ENCODE measurements at places on chromosomes 7 and 10.

DNA sequence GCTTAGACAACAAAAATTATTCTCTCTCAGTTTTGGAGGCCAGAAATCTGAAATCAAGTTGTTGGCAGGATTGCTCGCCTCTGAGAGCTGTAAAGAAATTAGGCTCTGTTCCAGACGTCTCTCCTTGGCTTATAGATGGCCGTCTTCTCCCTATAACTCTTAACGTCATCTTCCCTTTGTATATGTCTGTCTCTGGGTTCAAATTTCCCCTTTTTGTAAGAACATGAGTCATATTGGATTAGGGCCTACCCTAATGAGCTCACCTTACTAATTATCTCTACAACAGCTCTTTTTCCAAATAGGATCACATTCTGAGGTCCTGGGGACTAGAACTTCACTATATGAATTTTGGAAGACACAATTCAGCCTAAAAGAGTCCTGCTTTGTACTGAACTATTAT is 22.4 kb downstream of the GALNTL5 start:
- no peak for DNase-seq

DNA sequence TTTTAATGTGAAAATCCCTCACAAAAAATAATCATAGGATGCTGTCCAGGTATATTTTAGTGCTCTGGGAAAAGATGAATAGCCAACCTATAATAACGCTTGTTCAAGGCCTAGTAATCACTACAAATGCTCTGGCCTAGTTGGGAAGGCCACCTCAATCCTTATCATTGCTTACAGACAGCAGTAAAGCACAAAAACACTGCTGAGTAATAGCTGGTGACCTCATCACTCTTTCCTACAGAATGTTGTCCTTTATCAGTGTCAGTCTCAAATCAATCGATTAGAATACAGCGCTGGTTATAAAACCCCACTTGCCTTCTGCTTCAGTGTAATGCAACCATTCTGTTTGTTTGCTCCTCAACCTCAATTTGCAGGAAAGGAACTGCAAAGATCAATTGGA is 72.6 kb upstream of the STEAP1 start:
- DNase-seq: no peak

DNA sequence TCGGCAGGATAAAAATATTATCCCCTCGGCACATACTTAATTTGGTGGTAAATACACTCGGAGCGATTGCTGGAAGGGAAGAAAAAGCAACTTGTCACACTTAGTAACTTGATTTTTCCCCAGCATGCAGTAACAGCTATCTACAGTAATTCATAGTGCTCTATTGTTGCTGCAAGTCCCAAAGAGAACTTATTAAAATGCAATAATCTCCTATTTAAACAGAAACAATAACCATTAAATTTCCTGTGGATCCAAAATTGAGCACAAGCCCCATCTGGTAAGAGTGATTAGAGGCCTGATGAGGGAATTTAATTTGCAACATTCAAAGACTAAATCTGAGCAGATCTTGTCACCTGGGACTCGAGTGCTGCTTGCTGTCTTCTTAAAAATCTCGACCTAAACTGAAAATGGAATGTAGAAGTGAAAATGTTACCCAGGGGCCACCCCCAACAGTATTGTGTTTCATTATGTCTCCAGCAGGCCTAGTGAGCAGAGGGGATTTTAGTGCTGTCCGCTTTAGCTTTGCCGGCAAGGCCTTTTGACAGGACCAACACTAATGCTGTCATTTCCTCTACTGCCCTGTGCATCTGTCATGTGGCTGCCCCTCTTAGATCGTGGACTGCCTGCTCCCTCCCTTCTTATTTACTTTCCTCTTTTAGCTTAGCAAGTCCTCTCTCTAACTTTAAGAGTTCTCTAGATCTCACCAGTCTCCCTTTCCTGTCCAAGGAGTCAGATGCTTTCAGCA is 639.7 kb downstream of the AUTS2 start:
- no peak for DNase-seq

GRCh38 chr10:46308113-46308415 is 21.3 kb downstream of the ANTXRL start:
- no peak for DNase-seq

- no peak for DNase-seq
Observed at GRCh38 chr7:142450206-142450605, 192.3 kb upstream of the PRSS58 start.

GRCh38 chr7:153886506-153887441 is 165.4 kb upstream of the DPP6 start:
- no peak for DNase-seq

- DNase-seq: no peak
Observed at GRCh38 chr7:140348161-140348849, 50.0 kb downstream of the SLC37A3 start.

GRCh38 chr10:113067501-113067900 is 117.5 kb downstream of the TCF7L2 start:
- no peak for DNase-seq

- DNase-seq: no peak
Observed at GRCh38 chr7:44144968-44145478, 3.9 kb upstream of the MYL7 start.

DNA sequence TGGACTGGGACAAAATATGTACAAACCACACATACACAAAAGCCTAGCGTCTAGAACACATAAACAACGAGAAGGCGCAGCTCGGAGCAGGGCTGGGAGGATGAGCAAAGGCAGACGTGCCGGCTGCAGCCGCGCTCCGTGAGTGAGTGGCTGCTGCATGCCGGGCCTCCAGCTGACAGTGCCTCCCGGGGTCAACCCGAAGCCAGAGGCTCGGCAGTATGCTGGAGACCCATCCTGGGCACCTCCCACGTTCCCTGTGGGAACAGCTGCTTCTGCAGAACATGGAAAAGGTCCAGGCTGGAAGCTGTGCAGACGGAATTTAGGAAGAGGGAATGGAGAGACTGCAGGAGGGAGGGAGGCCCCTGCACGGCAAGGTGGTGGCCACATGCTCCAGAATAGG is 3.6 kb upstream of the GPR146 start:
- DNase-seq: peak; percentile 65

- DNase-seq: no peak
Observed at GRCh38 chr10:132701099-132701845, 84.7 kb downstream of the NKX6-2 start.

GRCh38 chr10:119112056-119112455 is 8.1 kb downstream of the DENND10 start:
- DNase-seq: peak; percentile 70

GRCh38 chr10:24800861-24801260 is 77.2 kb upstream of the ARHGAP21 start:
- no peak for DNase-seq

GRCh38 chr10:43203448-43204041 is 63.3 kb downstream of the RASGEF1A start:
- no peak for DNase-seq

DNA sequence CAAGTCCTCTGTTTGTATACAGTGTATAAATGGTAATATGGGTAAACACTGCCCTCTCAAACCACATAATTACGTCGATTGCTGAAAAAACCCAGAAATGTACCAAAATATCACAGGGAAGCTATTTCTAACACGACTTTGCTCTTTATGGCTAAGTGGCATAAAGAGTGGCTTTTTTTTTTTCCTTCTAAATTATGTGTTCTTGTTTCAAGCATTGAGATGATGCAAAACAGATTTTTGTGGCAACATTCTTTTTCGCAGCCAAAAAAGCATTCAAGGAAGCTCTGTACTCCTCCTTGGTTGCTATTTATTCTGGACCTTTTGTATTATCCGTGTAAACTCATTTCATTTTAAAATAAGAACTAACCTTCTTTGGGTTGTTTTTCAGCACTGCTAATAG is 138.9 kb downstream of the VTI1A start:
- no peak for DNase-seq

GRCh38 chr7:38147005-38147404 is 31.0 kb upstream of the STARD3NL start:
- DNase-seq: no peak

DNA sequence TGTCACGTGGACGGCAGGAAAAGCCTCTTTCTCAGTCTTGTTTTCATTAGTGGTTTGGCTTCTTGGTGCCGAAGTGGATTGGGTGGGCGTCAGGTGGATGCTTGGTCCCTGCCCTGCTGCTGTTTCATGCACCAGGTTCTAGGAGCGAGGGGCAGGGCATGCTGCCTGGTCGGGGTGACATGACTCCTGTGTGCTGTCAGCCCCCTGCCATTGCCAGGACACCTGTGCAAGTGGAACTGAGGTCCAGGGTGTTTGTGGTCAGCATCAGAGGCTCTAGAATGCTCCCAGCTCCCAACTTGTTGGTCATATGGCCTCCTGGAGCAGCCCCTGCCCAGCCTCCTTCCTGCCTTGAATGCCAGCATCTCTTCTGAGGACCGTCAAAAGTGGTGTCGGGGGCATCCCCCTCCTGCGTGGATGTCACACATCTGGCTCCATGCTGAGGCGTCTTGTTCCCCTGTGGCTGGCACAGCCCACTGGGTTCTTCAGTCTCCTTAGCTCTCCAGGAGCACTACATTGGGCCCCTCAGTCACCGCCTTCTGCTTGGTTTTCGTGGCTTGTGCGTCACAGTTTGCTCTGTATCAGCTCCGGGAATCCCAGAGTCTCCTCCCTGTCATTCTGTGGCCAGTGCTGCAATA is 24.8 kb downstream of the ADCY1 start:
- DNase-seq: no peak
